Breast epithelium (tissue), 4 donors: ENCODE measurements at places on chromosomes 1 and 21. TPM values are rescaled to one million over a fixed set of nuclear protein-coding genes. Genes with fewer than 3 reads are reported as not detected.

DNA sequence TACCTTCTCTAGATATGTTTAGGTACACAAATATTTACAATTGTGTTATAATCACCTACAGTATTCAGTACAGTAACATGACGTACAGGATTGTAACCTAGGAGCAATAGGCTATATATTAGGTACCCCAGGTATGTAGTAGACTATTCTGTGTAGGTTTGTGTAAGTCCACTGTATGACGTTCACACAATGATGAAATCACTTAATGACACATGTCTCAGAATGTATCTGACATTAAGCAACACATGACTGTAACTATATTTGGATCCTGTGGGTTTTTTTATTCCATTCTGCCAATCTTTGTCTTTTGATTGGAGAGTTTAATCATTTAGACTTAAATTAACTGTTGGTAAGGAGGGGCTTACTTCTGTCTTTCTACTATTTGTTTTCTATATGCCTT, 52.1 kb downstream of the STYXL2 start:
- DNase-seq = no peak

DNA sequence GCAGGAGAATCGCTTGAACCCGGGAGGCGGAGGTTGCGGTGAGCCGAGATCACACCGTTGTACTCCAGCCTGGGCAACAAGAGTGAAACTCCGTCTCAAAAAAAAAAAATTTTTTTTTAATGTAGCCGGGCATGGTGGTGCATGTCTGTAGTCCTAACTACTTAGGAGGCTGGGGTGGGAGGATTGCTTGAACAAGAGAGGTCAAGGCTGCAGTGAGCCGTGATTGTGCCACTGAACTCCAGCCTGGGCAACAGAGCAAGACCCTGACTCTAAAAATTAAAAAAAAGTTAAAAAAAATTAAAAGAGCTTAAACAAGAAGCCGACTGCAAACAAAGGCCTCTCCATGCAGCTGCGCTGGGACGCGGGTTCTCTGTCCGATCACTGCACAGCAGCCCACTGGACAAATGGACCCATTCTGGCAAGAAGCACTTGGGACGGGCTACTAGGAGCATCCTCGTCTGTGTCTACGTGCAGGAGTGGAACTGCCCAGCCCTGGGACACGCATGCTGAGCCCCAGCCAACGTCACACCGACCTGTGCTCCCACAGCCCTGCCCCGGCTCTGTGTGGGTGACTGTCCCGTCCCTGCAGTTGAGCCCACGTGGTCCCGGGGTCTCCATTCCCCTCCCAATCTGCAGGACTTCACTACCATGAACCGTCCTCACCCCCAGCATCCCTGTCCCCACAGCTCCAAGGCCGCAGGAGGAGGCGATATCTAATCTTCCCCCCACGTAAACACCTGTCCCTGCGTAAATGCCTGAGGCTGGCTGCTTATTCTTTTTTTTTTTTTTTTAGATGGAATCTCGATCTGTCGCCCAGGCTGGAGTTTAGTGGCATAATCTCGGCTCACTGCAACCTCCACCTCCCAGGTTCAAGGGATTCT, 12.3 kb downstream of the SLC35E2B start:
- peak; percentile 40 for DNase-seq

- DNase-seq = no peak
Observed at GRCh38 chr1:161781995-161782394, 15.9 kb downstream of the ATF6 start.

DNA sequence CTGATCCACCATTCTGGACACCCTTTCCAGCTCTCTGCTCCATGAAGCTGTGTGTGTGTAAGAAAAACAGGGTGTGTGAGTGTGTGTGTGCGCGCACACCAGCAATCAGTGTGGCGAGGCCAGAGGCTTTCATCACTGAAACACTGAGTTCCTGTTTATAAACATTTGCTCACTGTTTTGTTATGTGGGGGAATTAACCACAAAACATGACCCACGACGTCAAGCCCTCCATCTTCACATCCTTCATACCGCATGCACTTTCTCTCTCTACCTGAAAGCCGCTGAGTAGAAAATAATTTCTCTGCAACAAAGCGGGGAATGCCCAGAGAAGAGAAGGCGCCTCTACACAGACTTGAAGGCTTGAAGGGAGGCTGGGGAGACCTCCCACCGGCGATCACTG, 148.9 kb upstream of the IRF2BP2 start:
- no peak for DNase-seq

The NUP210L gene
- not detected for total RNA-seq
